ENCODE measurements at places on chromosomes 5 and 9.

DNA sequence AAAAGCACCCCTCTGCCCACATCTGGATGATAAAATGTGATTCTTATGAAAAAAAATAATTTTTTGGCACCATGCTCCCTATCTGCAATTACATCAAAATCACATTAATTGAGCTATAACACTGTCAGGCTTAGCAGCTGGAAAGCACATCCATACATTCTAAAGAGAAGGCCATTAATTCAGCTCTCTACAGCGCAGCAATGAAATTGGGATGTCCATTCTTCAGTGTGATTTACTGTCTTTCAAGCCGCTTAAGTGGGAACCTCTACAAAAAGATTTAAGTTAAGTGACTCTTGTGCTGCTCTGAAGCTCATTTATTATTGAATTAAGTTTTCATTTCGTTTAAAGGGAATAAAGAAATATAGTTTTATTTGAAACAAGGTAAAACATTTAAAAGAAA lies 171.3 kb downstream of the EBF1 start:
- ATAC-seq: peak; percentile 77

GRCh38 chr9:94900222-94901018 lies 173.9 kb downstream of the AOPEP start:
- ATAC-seq: no peak

- no peak for ATAC-seq
These were observed 28.9 kb upstream of the IL33 start for GRCh38 chr9:6186691-6187090.

- ATAC-seq: peak; percentile 48
These were observed 346.4 kb upstream of the RIOK2 start for GRCh38 chr5:97529354-97529985.

- ATAC-seq: peak; percentile 96
These were observed at the start of gene ANKH for GRCh38 chr5:14871214-14872069. Gene ANKH (minus strand): TSS chr5:14871778. CDS start chr5:14871447, 331 bp downstream.

GRCh38 chr5:151298063-151298855 lies 5.3 kb downstream of the SLC36A3 start:
- ATAC-seq: no peak

- peak; percentile 86 for ATAC-seq
These were observed 20.0 kb downstream of the NTNG2 start for GRCh38 chr9:132181796-132182313.

- ATAC-seq: no peak
These were observed 41.0 kb downstream of the CEP120 start for GRCh38 chr5:123382252-123382651.
